Fibroblast of skin of scalp (primary cell): ENCODE measurements at places on chromosomes 2 and 18.

- no peak for DNase-seq
These were observed 20.9 kb upstream of the DNMT3A start for GRCh38 chr2:25362434-25363145.

DNA sequence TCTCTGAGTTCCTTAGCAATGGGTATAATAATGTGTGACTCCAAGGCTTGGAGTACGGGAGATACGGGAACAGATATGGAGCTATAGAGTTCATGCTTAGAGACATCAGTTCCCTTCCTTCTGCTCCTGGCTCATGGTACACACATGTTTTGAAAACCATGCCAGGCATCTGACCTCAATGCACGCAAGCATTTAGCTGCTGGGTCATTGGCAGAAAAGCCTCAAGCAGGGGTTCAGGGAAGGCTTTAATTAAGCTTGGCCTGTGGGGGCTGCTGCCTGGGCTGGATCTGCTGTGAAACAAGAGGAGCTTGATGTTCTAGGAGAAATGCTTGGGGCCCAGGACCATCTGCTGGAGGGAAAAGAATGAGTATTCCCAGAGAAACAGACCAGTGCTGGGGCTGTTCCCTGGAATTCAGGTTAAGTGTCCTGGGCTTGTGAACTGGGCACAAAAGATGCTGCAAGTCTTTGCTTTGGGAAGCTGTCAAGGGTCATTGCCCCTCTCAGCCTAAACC, 3.2 kb downstream of the ALLC start:
- DNase-seq, result no peak

- DNase-seq, result no peak
These were observed 73.7 kb downstream of the UXS1 start for GRCh38 chr2:106120432-106120831.

DNA sequence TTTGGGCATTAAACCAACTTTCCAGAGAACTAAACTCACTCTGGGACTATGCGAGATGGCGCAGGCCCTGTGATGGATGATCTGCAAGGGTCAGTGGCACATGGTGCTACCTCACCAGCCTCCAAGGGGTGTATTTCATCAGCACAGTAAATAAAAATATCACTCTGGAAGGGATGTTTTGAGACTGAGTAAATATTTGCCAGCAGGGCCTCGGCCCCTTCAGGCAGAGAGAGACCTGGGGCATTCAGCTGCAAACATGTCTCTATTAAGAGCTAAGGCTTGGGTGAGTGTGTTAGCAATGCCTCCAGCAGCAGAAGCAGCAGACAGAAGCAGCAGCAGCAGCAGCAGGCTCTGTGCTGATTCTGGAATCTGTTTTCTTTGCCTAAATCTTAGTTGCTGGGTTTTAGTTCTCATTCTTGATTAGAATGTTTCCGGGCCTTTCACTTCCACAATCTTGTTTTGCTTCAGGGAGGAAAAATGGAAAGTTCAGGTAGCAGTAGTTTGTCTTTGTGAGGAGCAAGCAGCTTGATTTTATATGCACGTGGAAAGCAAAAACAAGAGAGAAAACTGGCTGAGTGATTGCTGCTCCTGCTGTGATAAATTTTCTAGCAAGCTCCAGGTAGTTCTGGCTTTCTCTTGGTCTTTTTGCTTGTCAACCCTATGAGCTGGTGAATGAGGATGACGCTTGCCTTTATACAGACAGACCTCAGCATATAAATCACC, 18.6 kb downstream of the ADCYAP1 start:
- DNase-seq, result no peak

- DNase-seq, result no peak
These were observed 551.7 kb downstream of the SLC4A3 start for GRCh38 chr2:220178991-220179695.

DNA sequence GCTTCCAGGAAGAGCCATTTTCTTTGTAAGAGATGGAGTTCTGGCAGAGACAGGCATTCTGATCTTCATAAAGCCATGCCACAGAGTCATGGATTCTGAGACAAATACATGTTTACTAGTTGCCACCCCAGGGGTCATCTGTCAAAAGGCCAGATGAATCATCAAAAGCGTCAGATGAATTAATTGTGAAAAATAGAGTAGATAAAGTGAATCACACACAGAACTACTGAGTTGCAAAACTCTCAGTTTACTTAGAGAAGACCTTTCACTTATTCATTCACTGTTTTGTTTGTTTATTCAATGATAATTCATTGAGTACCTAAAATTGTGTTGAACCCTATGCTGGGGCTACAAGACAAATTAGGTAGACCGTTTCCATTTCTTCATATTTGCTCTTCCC, 157.7 kb upstream of the SERPINE2 start:
- DNase-seq, result no peak

- DNase-seq, result peak; percentile 66
These were observed 4.6 kb downstream of the TGIF1 start for GRCh38 chr18:3454365-3455089.

GRCh38 chr2:134926231-134926931, 7.8 kb downstream of the CCNT2 start:
- DNase-seq, result peak; percentile 10

DNA sequence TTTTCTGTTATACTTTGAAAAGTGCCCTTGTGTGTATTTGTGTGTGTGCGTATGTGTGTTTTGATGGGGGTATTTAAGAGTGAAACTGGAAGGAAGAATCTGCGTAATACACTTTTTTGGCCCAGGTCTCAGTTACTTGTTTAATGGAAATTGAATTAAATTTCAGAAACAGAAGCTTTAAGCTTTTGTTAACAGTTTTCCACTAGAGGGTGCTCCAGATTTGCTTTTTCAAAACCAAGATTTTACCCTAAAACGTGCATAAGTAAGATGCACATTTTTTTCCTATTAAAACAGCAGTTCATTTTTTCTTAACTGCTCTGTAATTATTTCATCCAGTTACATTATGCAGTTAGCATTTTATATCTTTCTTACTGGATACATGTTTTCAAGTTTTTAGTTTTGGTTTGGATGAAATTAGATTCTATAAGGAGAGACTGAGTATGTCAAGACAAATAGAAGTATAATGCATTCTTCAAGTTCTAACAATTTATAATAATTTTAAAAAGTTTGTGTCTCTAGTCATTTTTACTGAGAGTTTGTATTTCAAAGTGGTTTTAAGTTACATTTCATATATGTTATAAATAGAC, 97.2 kb downstream of the PIK3C3 start:
- peak; percentile 44 for DNase-seq

- DNase-seq, result no peak
These were observed 206.0 kb downstream of the NCK2 start for GRCh38 chr2:105950521-105951383.

GRCh38 chr2:70035344-70035844, 51.9 kb upstream of the PCBP1 start:
- DNase-seq, result no peak

- no peak for DNase-seq
These were observed 98.7 kb downstream of the UBR3 start for GRCh38 chr2:169925968-169926367.

DNA sequence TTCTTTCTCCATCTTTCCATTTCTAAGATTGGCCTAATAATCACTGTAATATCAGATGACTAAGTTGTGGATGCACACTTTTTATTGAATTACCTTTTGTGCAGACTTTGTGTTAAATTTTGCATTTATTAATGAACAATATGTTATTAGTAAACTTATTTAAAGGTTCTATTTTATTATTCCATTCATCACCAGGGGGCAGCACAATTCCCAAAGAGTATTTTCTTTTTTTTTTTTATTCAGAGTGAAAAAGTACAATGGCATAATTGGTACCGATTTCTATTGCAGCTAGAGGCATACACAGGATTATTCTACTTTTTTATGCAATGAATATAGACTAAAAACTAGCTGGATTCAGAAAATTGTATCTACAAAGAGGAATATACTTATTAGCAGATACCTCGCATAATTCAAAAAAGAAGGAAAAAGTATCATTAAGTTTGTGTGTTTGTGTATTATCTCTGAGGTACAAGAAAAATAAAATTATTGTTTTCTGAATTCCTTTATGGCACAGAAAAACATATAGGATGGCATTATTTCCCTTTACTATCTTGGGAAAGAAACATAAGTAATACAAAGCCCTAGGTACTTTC, 390.6 kb downstream of the ERBB4 start:
- DNase-seq, result peak; percentile 13

DNA sequence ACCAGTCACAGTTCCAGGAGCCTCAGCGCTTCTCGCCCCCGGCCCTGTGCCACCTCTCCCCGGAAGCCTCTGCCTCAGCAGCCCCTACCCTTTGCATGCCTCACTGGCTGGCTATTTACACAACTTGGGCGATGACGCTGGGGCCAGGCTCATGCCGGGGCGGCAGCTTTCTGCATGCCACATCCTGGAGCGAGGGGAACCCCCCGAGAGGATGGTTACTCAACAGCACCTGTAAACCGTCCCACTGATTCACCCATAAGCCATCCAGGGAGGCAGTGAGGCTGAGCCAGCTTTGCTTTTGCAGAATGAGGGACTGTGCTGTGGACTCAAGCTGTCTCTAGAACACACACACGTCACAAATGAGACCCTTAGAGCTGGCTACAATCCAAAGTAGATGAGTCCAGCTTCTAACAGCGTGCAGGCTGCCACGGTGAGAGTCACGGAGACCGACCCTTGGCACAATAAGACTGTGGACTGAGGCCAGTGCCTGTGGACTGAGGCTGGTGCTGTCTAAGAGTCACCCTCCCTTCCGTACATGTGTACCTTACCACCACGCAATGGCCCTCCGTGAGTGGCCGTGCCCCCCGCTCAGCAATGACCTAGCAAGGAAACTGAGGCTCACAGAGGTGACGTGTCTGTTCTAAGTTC, 45.6 kb upstream of the ODC1 start:
- DNase-seq, result no peak

GRCh38 chr2:20565623-20566236, 85.2 kb downstream of the HS1BP3 start:
- no peak for DNase-seq

DNA sequence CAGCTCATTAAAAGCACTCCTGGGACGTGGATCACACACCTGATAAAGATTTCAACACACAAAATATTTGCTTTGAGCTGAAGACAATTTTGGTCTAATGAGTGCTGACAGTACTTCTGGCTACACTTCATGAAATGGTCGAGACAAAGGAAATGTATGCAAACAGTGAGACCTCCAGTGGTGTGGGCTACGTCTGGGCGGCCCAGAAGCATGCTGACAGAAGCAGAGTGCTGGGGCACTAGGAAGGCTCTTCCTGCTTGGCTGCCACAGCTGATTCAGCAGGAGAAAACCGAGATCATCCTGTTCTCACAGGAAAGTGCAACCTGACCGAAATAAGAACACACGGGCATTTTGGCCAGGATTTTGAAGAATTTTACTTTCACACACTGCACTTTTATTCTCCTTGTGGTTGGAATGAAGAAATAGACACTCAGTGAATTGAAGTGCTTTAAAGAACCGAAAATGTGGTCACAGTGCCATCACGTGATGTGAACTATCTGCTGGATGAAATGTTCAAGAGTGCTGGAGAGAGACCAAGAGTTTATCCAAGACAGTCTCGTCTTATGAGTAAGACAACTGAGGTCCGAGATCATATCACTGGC, 149.5 kb downstream of the CCBE1 start:
- peak; percentile 90 for DNase-seq

GRCh38 chr2:200735061-200735460, 76.6 kb upstream of the BZW1 start:
- peak; percentile 43 for DNase-seq

- no peak for DNase-seq
These were observed 612.2 kb upstream of the VRK2 start for GRCh38 chr2:57434441-57434840.

- DNase-seq, result no peak
These were observed 266.2 kb downstream of the ZEB2 start for GRCh38 chr2:144253743-144254142.

DNA sequence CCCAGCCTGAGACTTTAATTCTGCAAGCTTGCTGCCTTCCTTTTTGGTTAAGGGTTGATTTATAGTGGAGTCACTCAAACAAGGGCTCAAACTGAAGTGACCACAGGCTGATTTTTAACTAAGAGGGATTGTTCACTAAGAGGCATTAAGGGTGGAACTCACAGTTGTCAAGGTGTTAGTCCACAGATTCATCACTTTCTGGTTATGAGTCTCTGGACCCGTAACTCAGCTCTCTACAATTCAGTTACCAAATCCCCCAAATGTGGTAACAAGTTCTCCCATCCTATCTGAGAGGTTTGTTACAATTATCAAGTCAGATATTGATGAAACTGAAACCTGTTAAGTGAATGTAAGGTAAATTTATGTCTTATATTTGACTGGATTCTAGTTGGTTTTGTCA, 185.9 kb upstream of the KLHL14 start:
- DNase-seq, result no peak

GRCh38 chr18:38174594-38174993, 609.0 kb upstream of the CELF4 start:
- no peak for DNase-seq

GRCh38 chr2:64543008-64543697, 19.0 kb downstream of the AFTPH start:
- peak; percentile 86 for DNase-seq

DNA sequence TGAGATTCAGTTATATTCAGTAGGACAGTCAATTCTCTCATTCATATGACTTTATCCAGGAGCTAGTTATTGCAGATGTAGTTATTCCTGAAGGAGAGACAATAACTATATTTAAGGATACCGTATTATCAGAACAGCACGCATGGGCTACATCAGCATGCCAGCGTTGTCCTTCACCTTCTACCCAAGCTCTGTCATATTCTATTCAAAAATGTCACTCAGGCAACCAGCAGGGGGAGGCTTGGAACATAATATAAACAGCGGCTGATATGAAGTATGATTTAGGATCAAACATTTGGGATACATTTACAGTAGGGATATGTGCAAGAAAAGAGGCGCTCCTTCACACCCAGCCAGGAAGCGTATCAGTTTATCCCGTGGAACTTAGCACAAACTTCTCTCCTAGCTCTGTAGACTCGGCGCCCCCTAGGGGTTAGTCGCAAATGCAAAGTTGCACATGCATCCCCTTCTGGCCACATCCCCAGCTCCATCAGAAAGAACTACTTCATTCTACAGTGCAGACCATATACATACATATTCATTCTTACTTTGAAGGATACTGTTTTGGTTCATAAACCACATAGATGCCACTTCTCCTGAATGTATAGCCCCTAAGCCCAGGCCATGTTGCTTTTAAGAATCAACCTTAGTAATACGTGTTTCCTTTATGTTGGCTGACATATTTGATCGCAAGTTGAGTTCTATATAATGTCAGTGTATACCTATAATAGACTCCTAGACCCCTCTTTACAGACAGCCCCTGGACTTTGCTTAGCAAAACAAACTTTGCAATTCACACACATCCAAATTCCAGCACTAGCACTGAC, 759.4 kb downstream of the ADCYAP1 start:
- peak; percentile 15 for DNase-seq

- DNase-seq, result no peak
These were observed 474.8 kb upstream of the RAB6C start for GRCh38 chr2:129504646-129505045.

GRCh38 chr2:10161206-10161931, 38.8 kb downstream of the RRM2 start:
- no peak for DNase-seq

- peak; percentile 100 for DNase-seq
These were observed 108.7 kb downstream of the MAP3K20 start for GRCh38 chr2:173184031-173185004.
